ENCODE measurements at places on chromosomes 13 and 19.

GRCh38 chr13:42380420-42381164, 108.6 kb downstream of the AKAP11 start:
- no peak for DNase-seq

- no peak for DNase-seq
Measured at GRCh38 chr13:94548821-94549231, 47.1 kb downstream of the TGDS start.

DNA sequence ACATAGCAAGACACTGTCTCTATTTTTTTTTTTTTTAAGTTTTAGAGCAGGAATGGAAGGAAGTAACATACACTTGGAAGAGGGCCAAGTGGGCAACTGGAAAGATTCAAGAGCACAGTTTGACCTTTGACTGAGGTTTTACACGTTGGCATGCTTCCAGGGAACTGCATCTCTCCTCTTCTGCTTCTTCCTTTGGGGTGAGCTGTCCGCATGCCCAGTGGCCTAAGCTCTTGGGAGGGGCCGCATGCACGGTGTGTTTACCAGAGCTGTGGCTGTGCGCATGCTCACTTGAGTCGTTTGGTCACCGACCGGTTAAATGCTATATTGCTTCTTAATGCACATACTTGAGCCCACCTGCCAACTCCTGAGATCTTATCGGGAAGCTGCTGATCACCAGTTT, 727.7 kb downstream of the UQCRFS1 start:
- DNase-seq, result no peak

DNA sequence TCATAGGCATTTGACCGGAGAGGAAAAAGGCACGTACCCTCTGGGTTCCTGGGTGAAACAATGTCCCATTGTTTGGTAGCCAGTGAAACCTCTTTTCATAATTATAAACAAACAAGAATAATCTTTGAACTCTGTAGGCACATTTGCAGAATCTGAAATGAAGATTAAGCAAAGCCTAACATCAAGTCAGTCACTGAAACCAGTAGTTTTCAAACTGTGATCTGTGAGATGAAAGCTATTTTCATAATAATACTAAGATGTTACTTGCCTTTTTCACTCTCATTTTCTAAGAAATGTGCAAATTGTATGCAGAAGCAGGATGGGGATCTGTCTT, 105.4 kb downstream of the WDFY2 start:
- no peak for DNase-seq

- DNase-seq, result no peak
Measured at GRCh38 chr13:84659359-84659661, 777.0 kb upstream of the SLITRK1 start.

GRCh38 chr13:94799299-94799698, 87.0 kb upstream of the SOX21 start:
- DNase-seq, result no peak
